ENCODE measurements at places on chromosomes 4 and X.

GRCh38 chr4:125359960-125360634 is 45.3 kb downstream of the FAT4 start:
- DNase-seq = no peak

DNA sequence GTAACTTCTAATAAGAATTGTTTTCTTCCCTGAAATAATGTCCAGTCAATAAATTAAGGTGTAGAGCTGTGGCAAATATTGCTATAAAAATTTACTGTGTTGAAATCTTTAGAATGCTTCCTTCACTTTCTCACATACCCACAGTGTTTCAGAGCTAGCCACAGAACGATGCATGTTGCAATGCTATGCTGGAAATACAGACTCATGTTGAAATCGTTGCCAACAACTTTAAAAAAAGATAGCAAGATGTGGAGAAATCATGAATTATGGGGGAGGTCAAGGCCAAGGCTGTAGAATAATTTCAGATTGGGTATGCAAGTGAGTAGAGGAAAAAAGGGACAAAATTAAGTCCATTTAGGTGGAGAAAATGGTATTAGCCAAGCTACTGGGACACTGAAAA is 204.8 kb downstream of the VEGFC start:
- no peak for DNase-seq

DNA sequence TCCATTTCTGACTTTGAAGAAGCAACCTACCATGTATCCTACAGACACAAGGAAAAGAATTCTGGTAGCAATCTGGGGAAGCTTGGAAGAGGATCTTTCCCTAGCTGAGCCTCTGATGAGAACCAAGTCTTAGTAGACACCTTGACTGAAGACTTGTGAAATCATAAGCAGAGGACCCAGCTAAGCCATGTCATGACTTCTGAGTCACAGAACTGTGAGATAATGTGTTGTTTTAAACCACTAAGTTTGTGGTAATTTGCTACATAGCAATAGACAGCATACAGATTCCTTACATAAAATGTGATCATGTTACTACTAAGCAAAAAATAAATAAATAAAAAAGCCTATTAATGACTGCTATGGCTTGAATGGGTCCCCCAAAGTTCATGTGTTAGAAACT is 71.3 kb upstream of the ANKRD50 start:
- no peak for DNase-seq

DNA sequence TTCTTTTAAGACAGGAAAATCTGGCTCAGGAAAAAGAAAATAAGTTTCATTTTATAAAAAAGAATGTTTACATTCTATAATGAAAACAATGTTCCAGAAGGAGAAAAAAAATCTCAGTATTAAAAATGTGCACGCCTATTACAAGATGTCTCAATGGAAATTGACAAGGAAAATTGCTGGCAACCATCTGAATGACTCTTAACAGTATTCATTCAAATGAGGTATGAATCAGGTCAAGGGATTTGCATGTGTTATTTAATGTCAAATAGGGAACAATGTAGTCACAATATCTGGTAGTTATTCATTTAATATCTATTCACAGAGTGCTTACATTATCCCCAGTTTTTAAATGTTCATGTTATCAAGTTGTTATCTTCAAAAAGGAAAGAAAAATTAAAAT is 208.4 kb upstream of the TRAM1L1 start:
- DNase-seq = no peak

GRCh38 chr4:99826016-99826415 is 9.4 kb downstream of the DAPP1 start:
- DNase-seq = no peak

DNA sequence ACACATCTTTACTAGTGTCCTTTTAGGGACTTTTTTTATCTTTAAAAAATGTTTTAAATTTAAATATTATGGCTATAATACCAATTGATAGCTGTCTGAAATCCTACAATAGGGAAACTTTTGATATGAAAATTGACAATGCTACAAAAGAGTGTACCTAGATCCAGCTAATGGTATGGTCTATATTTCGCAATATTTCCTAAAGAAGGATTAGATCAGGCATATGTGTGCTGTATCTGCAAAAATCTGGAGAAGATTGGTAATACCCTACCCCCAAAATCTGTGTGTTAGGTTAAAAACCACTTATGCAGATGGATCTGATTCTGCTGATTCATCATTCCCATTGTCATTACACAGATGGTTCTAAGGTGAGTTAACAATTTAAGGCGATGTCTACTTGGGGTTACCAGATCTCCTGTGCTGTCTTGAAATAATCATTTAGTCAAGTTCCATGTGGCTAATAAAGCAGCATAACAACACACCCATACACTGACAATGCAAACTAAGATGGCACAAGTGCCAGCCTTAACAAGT is 137.1 kb downstream of the GASK1B start:
- DNase-seq = no peak

DNA sequence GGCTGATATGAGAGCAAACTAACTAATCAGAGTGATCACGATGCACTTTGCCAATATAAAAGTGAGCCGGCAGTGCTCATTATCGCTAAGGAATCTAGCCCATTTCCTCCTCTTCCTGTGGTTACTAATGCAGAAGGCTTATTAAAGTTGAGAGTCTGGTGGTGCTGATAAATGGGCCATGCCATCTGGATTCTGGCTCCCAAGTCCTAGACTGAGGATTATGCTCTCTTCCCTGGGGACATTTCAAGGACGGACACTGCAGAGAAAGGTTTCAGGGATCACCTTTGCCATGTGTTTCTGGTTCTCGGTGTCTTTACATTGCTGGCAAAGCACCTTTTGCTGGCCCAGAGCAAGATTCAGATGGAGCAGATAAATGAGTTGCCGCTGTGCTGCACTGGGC is 85.3 kb downstream of the RTL5 start:
- no peak for DNase-seq

GRCh38 chrX:8873956-8874355 is 72.8 kb upstream of the FAM9A start:
- no peak for DNase-seq

- no peak for DNase-seq
These were observed 10.9 kb downstream of the SMARCA1 start for GRCh38 chrX:129512409-129512808.

GRCh38 chrX:97673135-97673534 is 789.4 kb downstream of the RPA4 start:
- no peak for DNase-seq

GRCh38 chr4:174828845-174829701 is at the start of gene GLRA3:
Gene GLRA3 (minus strand): TSS chr4:174829247. CDS start chr4:174828811, 436 bp downstream.
- DNase-seq = no peak

GRCh38 chr4:139460565-139460964 is 6.6 kb downstream of the RAB33B start:
- DNase-seq = no peak

DNA sequence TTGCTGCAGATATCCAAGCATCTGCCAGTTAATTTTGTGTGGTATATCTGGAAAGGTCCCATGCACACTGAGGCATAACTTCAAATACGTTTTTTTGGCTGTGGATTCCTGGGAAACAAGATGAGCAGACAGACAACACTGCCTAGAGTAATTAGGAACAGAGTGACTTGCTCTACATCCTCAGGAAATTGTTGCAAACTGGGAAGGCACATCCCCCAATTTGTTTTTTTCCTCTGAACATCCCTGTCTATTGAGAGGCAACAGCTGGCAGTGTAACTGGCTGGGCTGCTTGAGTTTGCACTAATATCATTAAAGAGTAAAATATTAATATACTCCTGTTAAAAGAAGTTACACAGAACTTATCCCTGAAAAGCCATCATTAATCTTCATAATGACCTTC is 207.7 kb upstream of the SLIT2 start:
- DNase-seq = no peak

GRCh38 chr4:87718217-87718835 is 68.2 kb downstream of the DMP1 start:
- no peak for DNase-seq

DNA sequence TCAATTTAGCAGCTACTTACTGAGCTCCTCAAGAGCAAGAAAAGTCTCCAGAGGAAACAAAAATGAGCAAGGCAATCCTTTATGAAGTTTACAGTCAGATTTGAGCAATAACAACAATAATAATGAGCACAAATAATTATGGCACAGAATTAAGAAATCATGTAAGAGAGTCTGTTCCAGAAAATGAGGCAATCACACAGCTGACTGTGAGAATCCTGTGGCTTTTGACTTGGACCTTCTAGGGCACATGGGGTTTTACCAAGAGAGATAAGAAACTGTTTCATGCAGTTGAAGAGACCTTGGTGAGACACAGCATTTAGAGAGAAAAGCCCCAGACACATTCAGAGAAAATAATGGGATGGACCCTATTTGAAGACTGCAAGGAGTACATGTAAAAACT is 362.6 kb upstream of the MAGEB2 start:
- DNase-seq = no peak

GRCh38 chr4:186144946-186145569 is 40.6 kb downstream of the FAM149A start:
- DNase-seq = no peak

- no peak for DNase-seq
These were observed 184.1 kb downstream of the DCHS2 start for GRCh38 chr4:154307451-154307850.

DNA sequence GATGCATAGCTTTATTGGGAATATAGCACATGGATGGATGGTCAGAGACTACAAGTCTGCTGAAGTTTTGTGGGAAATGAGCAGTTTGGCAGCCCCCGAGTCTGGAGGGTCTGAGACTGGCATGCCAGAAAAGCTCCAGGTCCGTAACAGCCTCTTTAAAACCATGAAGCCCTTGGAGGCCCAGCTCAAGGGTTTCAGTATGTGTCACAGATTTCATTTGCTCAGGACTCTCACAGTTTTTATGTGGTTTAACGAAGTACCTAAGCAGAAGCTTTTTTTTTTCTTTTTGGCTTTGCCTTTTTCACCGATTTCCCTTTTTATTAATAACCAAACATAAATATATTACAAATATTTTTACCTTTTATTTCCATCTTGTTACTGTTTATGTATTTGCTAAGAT is 30.6 kb upstream of the TMEM184C start:
- no peak for DNase-seq

DNA sequence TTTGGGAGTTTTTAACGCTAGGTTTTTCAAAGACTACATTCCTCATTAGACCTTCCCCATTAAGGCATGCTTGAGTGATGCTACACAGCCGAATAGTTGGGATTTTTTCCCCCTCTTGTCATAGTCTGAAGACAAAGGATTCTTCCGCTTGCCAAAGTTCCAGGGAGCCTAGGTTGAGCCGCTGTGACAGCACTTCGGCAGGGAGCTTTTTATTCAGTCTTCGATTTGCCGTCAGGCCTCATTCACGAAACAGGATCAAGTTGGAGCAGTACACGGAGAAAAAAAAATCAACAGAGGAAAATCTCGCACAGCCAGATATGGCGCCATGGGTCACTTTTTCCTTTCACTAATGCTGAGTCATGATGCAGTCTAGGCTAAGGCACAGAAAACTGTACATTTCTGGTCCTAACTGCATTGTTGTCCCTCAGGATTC is 24.3 kb downstream of the SHROOM3 start:
- DNase-seq = no peak

DNA sequence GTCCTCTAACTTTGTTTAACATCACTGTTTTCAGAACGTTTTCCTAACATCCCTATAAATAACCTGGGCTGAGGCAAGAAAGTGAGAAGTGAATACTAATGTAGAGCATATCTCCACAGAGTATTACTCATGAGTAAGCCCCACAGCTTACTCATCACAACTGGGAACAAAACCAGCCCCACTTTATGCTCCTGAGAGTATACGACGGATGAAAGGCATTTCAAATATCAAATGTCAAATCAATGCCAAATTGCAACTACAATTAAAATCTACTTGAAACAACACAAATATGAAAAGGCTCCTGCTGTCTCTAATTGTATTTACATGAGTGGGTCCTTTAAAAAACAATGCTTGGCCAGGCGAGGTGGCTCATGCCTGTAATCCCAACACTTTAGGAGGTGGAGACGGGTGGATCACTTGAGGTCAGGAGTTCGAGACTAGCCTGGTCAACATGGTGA is 41.2 kb downstream of the SH3RF1 start:
- no peak for DNase-seq

GRCh38 chr4:10336471-10336870 is 120.8 kb downstream of the ZNF518B start:
- no peak for DNase-seq
